ENCODE measurements at places on chromosomes 5 and 9.

DNA sequence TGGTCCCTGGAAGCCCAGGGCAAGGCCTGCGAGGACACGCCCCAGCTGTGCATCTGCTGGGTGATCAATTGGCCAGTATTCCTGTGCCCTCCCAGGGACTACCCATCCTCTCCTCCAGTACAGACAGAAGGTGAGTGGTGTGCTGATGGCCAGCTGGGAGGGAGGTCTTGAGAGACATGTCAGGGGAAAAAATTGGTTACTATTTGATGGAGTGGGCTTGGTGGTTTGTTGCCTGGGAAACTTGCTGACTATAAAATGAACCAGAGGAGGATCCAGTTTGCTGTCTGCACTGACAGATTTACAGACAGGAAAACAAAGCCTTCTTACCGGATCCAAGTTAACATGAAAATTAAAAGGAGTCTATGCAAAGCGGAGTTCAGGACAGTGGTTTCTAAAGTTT is 40.3 kb downstream of the MAP1B start:
- DNase-seq: no peak

GRCh38 chr5:77163453-77163852 is 47.0 kb upstream of the PDE8B start:
- DNase-seq: no peak

- peak; percentile 50 for DNase-seq
Measured at GRCh38 chr9:112852741-112853504, 37.8 kb downstream of the SLC46A2 start.

DNA sequence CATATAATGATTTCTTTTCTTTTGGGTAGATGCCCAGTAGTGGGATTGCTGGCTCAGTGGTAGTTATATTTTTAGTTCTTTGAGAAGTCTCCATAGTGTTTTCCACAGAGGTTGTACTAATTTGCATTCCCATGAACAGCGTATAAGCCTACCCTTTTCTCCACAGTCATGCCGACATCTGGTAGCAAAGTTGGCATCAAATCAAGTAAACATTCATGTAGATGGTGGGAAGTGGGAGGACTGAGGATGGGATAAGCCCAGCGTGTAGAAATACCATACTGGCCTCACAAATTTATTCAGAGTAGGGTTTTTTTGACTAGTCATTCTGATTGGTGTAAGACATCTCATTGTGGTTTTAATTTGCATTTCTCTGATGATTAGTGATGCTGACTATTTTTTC is 115.4 kb downstream of the EGFLAM start:
- DNase-seq: no peak

DNA sequence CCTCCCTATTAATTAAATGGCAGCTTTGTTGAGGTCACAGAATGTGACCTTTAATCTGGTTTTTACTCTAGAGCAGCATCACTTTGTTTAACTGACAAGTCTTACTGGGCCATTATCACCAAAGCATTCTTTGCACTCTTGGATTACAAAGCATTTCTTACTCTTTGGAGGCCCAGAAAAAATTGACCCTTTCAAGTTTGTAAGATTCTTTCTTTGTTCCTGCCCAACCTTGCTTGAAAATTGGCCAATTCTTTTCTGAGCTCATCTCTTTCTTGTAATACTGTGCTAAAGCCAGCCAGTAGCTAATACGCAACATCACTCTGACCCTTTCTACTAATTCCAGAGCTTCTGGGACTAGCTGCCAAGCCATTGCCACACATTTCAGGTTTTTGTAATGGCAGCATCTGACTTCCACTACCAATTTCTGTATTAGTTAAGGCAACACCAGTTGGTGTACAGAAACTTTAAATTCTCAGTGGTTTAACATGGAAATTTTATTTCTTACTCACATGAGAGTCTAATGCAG is 131.6 kb downstream of the PRDM6 start:
- DNase-seq: no peak

DNA sequence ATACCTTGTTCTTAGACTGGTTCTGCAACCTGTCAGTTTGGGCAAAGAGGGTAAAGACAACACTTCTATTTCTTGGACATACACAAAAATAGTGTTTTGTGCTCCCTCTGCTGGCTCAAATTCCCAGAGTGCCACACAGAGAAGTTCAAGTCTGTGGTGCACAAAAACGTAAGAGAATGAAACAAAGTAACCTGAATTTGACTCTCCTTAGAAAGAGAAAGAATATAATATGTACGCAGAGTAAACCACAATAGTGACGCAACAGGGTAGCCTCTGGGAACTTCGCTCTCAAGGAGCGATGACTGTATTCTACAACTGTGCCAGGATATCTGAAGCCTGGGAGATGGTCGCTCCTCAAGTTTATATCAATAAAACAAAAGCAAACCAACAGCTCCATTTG is 18.5 kb downstream of the DDX31 start:
- DNase-seq: peak; percentile 86

GRCh38 chr5:58764199-58764598 is 181.3 kb downstream of the RAB3C start:
- DNase-seq: peak; percentile 91

DNA sequence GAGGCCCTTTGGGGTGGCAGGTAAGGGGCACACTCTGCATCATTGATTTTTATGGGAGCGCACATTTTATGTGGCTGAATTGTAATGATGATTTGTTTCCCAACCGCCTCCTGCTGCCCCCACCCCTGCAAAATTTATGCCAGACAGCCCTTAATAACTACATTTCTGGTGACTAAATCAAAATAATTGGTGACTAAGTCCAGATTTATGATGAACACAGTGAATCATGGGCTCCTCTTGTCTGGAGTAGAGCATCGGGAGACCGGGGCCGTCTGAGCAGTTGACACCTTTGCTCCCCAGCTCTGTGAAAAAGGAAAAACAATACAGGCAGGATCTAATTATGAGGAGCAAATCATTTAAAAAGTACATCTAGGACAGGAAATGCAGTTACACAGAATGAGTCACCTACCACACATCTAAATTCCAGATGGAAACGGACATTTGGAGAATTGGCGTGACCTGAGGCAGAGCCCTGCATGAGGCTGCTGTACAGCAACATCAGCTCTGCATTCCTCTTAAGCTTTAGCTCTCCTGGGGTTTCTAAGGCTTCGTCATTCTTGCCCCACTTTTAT is 58.9 kb downstream of the DOCK2 start:
- DNase-seq: peak; percentile 93

DNA sequence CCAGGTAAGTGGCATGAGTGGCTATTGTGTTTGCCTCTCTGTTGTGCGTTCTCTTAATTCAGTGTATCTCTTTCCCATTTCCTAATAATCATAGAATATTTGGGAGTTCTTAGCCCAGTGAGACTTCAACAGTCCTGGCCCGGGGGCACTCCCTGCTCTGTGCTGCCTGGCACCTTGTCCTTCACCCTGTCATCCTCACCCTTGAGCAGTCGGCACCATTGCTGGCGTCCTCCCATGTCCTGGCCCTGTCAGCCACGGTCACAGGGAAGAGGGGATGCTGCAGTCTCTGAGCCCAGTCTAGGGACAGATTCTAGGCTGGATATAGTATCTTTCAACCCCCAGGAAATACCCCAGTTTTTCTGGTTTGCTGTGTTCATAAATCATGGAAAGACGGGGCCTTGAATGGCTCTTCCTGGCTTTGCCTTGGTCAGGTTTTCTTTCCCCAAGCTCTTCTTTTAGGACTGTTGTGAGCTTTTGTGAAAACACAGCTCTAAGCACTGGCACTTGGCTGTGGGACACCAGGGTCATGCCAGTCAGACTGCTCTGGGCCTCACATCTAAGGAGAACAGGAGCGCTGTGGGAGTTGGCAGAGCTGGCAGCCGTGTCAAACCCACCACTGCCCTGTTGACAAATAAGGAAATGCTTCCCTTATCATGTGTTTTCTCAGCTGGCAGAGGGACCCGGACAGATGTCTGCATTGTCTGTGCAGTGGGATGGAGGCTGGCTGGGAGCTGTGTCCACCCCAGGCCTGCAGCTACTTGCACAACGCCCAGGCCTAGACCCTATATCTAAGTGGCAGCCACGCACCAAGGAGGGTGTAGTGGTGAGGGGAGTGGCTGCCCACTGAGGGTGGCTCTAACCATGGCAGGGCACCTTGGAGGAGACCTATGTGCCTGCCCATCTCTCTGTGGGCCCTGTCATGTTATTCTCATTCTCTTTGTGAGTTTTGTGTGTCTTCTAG is 378.6 kb downstream of the ICE1 start:
- DNase-seq: no peak

- no peak for DNase-seq
Measured at GRCh38 chr5:1817261-1818043, 16.2 kb downstream of the NDUFS6 start.

DNA sequence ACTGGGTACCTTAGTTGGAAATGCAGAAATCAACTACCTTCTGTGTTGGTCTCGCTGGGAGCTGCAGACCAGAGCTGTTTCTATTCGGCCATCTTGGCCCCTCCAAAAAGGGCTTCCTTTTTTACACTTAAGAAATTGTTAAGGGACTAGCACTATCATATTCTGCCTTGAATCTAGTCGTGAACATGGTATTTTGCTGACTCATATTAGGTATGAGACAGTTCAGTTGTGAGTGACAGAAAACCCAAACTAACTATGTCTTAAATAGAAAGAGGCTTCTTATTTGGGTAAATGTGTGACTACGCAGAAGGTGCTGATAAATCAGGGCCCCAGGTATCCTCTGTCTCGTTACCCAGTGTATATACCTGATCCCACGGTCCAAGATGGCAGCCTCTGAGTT is 298.2 kb downstream of the EDIL3 start:
- DNase-seq: peak; percentile 1

DNA sequence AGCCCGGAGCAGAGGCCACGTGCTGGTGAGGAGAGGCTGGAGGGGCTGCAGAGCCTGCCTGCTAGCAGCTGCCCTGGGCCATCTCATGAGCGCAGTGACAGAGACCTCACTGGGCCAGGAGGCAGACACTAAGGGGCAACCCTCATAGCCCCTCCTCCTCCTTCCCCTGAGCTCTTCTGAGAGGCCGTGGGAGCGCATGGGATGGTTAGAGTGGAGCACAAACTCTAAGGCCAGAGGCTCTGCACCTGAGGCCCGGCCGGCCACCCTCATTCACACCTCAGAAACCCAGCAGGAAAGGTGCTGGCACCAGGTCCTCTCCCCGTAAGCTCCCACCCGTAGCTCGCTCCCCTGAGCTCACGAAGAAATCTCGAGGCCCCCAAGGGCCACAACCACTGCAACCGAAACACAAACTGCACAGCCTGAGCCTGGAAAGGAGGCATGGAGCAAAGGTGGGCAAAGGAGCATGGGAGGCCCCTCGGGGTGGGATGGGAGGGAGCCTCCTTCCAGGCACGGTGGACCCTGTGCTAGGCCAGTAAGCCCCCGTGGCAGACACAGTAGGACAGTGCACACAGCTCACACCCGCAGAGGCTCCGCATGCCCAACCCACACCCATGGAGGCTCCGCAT is 17.7 kb downstream of the CAMSAP1 start:
- DNase-seq: no peak

DNA sequence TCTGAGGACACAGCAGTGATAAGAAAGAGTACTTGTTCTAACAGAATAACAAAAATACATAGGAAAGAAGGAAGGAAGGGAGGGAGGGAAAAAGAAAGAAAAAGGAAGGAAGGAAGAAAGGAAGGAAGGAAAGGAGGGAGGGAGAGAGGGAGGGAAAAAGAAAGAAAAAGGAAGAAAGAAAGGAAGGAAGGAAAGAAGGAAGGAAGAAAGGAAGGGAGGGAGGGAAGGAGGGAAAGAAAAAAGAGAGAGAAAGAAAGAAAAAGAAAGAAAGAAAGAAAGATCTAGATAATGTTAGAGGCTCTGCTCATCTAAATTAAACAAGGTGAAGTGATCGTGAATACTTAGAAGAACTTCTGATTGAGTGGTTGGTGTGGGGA is 29.8 kb downstream of the DUSP1 start:
- DNase-seq: no peak

GRCh38 chr5:127705120-127705892 is 2.1 kb downstream of the CCDC192 start:
- peak; percentile 45 for DNase-seq

DNA sequence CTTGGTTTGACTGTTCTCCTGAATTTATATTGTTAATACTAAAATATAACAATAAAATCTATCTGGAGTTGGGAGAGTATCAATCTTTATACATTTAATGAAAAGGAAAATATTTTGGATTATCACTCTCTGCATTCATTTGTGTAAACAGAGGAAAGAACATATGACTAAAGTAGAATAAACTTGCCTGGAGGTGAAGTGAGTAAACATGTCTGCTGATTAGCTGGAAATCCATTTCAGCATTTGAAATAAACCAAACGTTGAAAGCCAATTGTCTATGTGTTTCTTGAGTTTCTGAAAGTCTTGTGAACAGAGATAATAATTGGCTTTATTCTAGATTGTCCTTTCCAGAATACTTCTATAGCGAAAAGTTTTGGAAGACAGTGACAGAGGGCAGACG is 776.2 kb downstream of the SEMA5A start:
- no peak for DNase-seq

DNA sequence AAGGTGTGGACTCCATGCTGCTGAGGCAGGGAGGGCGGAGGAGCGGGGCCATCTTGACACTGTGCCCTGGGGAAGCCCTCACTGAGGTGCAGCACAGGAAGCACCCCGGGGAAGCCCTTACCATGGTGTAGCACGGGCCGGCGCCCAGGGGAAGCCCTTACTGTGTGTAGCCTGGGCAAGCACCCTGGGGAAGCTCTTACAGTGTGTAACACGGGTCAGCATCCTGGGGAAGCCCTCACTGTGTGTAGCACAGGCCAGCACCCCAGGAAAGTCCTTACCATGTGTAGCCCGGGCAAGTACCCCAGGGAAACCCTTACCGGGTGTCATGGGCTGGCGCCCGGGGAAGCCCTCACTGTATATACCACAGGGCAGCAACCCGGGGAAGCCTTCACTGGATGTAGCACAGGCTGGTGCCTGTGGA is 62.6 kb upstream of the ZNF354B start:
- no peak for DNase-seq

DNA sequence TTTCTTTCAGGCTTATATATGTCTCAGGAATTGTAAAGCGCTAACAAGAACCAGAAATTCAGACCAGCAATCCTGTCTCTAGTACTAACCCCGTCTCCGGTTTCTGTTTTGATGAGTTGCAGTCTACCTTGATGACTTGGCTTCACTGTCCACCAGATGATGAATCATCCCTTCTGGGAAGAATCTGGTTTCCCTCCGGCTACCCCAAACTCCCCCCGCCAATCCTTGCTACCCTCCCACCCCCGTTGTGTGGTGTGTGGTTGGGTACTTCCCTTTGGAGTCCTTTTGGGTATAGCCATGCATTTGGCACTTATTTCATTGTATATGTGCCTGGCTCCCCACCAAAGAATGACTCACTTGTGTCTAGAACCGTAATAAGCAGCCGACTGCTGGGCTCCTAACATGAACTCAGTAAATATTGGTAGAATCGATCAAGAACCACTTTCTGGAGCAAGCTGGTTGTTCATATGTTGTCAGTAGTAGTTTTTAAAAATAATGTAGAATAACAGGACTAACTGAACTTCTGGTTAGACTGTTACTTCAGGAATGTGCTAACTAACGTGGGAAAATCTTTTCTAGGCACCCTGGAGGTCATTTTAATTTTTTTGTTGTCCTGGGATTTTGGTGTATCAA is 8.3 kb upstream of the TGFBI start:
- peak; percentile 100 for DNase-seq

Data from mammary epithelial cell (primary cell).